Right lung (tissue), 10 donors: ENCODE measurements at places on chromosomes 16 and 17. TPM values are rescaled to one million over a fixed set of nuclear protein-coding genes. Genes with fewer than 3 reads are reported as not detected.

GRCh38 chr17:77952368-77952767 lies 6.1 kb upstream of the TNRC6C start:
- no peak for DNase-seq

GRCh38 chr17:48470388-48471034 lies 40.5 kb upstream of the SKAP1 start:
- no peak for DNase-seq

- DNase-seq, result no peak
Observed at GRCh38 chr17:36921095-36921851, 16.0 kb upstream of the LHX1 start.

GRCh38 chr17:80960037-80960796 lies 31.4 kb upstream of the CHMP6 start:
- DNase-seq, result no peak

DNA sequence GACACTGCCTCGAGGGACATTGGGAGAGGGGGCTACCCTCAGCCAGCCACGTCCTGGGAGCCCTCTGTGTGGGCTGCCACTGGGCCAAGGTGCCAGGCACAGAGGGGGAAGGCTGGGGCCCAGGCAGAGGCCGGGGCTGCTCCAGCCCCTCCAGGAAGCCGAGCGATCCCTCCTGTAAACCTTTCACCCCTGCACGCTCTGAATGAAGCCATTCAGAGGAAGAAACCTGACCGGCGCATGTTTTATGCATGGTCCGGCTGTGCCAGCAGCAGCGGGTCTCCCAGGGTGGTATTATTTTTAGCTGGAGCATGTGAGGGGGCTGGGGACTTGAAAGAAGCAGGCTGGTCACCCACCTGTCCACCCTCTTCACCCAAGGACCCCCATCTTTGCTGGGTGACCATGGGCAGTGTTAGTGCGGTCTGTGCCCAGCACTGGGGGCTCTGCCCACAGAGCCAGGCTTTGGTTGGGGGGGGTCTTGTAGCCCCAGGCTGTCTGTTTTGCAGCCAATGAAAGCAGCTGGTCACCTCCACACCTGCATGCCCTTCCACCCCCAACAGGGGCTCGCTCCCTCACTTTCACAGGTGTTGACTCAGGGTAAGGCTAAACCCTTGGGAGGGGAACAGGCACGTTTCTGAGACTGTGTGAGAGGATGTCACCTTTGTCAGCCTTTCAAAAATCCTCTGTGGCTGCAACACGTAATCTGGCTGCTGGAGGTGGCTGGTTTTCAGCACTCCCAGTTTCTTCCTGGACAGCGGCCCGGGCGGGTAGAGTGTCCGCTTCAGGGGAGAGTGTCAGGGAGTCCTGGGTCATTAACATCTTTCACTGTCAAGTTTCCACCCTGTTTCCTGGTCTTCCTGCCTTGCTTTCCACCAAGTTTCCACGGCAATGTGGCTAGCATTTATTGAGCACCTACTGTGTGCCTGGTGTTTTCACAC lies 77.1 kb upstream of the BRD7 start:
- DNase-seq, result no peak

- no peak for DNase-seq
Observed at GRCh38 chr16:2325181-2325580, 15.3 kb downstream of the ABCA3 start.

DNA sequence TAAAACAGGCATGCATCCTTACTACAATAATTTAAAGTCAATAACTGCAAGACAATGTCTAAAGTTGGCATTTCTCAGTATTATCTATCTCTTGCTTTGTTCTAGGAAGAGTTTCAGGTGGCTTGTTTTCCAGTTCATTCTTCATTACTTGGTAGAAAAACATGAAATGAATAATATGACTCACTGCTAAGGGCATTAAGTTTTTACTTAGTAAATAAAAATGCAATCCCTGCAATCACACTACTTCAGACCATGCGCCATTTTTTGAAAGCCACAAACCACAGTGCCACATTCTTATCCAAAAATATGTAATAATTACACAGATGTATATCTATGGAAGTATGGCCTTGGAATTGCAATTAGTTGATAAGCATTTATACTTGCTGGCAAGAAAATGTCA lies 55.4 kb downstream of the CREBBP start:
- no peak for DNase-seq

DNA sequence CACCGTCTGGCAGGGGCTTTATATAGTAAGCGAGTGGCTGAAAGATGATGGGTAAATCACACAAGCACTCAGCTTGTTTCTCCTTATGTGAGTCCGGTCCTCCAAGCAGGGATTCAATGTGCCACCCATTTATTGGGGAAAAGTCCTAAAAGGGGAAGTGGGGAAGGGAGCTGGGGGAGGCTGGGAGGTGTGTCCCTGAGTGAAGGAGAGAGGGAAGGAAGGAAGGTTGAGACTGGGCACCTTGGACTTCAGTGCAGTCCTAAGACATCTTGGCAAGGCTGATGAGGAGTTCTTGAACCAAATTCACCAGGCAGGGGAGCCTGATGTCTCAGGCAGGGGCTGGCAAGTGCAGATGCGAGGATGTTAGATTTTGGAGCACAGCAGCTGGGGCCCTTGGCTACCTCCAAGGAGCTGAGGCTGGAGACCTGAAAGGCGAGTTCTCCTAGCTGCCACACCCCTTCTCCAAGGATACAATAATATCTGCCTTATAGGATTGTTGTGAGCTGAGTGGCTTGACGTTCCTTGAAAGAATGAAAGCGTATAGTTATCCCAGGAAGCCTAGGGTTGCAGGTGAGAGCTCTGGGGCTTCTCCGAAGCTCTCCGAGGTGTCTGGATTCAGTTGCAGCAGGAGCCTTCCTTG lies 23.0 kb upstream of the CYLD start:
- DNase-seq, result no peak

DNA sequence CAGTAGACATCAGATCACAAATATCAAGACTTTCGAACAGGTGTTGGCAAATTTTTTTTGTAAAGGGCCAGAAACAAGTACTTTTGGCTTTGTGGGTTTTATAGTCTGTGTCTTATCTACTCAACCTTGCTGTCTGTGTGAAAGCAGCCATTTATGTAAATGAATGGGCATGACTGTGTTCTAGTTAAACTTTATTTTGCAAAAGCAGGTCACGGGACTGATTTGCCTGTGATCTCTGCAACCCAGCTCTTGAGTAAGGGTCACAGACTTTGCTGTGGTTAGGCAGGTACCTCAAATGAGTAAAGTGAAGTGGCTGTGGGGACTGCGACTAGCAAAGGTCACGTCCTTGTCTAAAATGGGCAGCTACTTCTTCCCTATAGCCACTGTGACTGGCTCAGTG lies 136.5 kb downstream of the FTO start:
- DNase-seq, result no peak

DNA sequence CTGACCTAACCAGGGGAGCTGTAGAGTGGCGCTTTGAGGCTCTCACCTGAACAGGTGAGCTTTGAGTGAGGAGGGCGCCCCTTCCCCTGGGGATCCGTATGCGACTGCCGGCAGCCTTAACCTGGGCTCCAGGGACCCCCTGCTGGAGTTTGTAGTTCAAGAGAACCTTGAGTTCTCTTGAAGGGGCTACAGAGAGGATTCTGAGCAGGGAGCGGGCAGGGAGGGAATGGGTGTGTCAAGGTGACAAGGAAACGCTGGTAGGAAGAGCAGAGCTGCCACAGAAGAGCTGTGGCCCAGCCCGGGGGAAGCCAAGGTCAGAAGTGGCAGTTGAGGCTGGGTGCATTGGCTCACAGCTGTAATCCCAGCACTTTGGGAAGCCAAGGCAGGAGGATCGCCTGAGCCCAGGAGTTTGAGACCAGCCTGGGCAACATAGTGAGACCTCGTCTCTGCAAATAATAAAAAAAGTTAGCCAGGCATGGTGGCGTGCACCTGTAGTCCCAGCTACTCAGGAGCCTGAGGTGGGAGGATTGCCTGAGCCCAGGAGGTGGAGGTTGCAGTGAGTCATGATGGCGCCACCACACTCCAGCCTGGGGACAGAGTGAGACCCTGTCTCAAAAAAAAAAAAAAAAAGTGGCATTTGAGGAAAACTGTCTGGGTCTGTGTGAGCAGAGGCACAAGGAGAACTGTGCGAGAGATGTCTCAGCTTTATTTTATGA lies 1.2 kb downstream of the LLGL2 start:
- no peak for DNase-seq

DNA sequence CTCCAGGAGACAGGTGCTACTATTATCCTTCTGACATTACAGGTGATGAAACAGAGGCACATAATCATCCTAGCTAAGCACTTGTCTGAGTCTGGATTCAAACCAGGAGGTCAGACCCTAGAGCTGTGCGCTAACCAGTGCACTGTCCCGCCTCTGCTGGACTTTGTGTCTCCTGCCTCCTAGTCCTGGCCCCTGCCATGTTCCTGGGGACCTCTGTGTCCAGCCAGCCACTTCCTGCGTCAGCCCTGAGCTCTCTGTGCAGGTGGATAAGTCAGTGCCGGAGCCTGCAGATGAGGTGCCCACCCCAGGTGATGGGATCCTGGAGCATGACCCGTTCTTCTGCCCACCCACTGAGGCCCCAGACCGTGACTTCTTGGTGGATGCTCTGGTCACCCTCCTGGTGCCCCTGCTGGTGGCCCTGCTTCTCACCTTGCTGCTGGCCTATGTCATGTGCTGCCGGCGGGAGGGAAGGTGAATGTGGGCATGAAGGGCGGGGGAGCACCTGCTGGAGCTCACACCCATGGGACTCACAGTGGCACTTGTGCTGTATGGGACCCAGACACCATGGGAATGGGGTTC lies 4.2 kb downstream of the SGCA start:
- DNase-seq, result no peak

DNA sequence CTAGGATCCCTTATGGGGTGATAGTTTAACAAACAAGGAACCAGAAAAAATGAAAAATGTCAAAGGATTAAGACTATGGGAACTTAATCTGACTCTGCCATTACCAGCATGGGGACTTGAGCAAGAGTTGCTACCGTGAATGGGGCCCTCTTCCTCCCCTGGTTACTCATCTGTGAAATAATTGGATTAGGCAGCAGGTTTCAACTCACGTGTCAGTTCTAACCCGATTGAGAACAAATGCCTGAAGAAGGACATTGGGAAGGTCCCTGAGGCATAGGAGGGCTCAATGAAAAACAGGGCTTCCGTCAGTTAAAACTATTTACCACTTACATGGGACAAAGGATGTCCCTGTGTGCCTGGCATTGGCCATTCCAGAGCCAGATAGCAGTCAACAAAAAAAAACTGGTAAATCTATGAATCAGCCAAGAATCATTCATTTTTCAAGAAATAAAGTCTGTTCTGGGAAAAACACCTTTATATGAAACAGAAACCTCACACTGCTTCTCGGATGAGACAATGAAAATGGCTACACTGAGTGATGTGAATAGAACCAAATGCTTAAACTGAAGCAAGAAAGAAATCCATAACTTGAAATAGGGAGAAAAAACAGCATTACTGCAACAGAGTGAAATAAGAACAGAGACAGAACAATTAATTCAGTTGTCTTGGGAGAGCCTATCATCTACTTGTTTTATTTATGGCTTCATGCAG lies 104.3 kb downstream of the ADAMTS18 start:
- DNase-seq, result no peak

DNA sequence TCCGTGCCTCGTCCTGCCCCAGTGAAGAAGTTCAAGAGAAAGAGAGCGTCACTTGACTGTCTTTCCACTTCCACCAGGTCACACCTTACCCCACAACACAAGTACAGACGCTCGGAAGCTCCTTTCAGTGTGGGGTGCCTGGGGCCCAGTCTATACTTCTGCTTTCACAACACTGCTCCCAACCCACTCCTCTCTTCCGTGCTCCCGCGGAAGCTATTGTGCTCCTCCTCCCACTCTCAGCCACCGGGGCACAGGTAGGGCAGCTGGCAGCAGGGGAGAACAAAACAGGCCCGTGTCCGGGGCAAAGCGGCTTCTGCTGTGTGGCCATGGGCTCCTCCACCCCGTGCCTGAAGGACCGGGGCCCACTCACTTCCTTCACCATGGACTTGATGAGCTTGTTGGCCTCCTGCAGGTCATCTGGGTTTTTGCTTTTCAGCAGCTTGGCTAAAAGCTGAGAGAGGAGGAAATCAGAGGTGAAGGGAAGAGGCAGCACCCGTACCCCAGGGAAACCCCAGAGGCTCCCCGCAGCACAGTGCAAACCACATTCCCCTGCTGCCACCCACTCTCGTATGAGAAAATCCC lies 18.9 kb downstream of the GGA3 start:
- DNase-seq, result no peak

DNA sequence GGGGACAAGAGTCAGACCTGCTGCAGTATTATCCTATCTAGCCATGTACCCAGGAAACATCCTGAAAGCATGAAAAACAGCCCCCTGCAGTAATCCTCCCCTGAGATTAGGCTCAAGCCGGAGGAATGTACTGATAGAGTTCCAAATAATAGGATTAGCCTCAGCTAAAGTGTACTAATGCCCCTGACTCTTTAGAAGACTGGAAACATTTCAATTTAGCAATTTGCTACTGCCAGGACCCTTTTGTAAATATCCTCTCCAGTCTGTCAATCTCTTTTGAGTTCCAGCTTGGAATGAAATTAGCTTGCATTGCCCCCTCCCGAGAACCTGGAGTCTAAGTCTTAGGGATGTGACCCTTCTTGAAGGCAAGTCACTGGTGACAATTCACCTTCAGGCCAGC lies 110.8 kb upstream of the DNAH9 start:
- no peak for DNase-seq

- DNase-seq, result no peak
Observed at GRCh38 chr16:85986931-85987749, 88.2 kb downstream of the IRF8 start.

DNA sequence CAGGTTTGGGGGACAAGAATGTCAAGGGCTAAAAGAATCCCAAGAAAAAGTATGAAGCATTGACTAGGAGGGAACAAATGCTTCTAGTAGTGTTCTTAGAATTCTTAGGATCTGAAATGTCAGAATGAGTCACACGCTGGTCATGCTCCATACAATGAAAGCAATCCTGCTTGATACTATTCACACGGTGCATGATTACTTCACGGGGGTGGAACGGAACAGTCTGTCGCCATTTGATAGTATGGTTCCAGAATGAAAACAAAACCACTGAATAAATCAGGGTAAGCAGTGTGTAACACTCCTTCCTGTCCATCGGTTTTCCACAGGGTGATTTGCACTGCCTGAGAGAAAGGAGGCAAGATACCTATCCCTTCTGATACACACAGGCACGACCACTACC lies 22.9 kb upstream of the YWHAE start:
- no peak for DNase-seq

DNA sequence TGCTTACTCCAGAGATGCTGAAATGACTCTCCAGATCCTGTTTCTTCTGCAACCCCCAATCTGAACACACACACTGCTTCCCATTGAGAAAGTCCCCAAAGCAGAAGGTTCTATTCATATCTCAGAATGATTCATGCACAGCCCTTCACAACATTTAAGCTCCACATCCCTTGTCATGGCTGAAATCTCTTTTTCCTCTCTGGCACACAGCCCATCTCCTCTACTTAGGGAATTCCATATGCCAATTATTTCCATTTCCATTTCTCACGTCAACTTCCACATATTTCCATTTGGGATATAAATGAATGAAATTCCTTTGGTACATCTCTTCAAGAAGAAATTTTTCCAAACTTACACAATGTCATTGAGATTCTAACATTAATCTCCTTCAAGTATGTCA lies 119.6 kb downstream of the CDH11 start:
- no peak for DNase-seq

GRCh38 chr17:44982113-44982702 lies 14.1 kb upstream of the C1QL1 start:
- no peak for DNase-seq

Gene STH
- polyA plus RNA-seq, result not detected

Gene SLC16A6
- 0.76 TPM for polyA plus RNA-seq

Gene CHST4
- 0.09 TPM for polyA plus RNA-seq

Gene HOXB7
- polyA plus RNA-seq, result 7.4 TPM

Gene GPR179
- polyA plus RNA-seq, result 0.20 TPM

Gene COL1A1
- 757 TPM for polyA plus RNA-seq

Gene TBC1D3C
- not detected for polyA plus RNA-seq
